ENCODE measurements at places on chromosomes 6 and 20. TPM values are rescaled to one million over a fixed set of nuclear protein-coding genes. Genes with fewer than 3 reads are reported as not detected.

Gene SFTA2
- not detected for total RNA-seq

Gene LY6G6C
- total RNA-seq = not detected

Gene SLC16A10
- 3.3 TPM for total RNA-seq

Gene TNXB
- 2.5 TPM for total RNA-seq

Gene BACH2
- 41.8 TPM for total RNA-seq

Gene TSPO2
- total RNA-seq = not detected

Gene SMLR1
- not detected for total RNA-seq

Gene ZC3H12D
- 84.5 TPM for total RNA-seq

- no peak overlapping the region for H3K4me3 ChIP-seq
- no peak overlapping the region for H3K27ac ChIP-seq
- H3K27me3 ChIP-seq = no peaks in the 10 kb centered on the region
- H3K36me3 ChIP-seq = no peaks in the 10 kb centered on the region
These were observed 51.8 kb downstream of the CYB5R4 start for GRCh38 chr6:83911278-83911677.

DNA sequence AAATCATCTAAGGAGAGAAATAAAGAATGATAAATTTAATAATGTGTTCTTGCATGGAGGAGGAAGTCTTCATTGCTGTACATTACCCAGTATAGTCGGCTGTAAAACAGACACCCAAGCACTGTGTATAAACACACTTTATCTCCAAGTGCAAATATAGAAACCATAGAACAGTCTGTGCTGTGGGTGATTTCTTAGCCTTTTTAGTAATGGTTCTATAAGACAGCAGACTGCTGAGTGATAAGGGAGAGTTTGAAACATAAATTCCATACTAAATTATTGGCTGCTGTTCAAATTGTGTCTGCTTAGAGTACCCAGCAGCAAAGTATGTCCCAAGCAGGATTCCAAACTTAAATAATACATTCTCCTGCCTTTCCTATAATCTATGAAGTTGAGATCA, 4.6 kb downstream of the FILIP1 start:
- no peaks in the 10 kb centered on the region for H3K27me3 ChIP-seq
- no peak overlapping the region for H3K27ac ChIP-seq
- no peaks in the 10 kb centered on the region for H3K4me1 ChIP-seq
- DNase-seq = no peak
- H3K4me3 ChIP-seq = no peak overlapping the region
- no peaks in the 10 kb centered on the region for H3K36me3 ChIP-seq

GRCh38 chr20:19024296-19025035, 188.0 kb upstream of the SLC24A3 start:
- no peak overlapping the region for H3K27ac ChIP-seq
- no peak overlapping the region for H3K4me3 ChIP-seq
- H3K36me3 ChIP-seq = no peaks in the 10 kb centered on the region
- H3K4me1 ChIP-seq = no peaks in the 10 kb centered on the region
- DNase-seq = no peak

DNA sequence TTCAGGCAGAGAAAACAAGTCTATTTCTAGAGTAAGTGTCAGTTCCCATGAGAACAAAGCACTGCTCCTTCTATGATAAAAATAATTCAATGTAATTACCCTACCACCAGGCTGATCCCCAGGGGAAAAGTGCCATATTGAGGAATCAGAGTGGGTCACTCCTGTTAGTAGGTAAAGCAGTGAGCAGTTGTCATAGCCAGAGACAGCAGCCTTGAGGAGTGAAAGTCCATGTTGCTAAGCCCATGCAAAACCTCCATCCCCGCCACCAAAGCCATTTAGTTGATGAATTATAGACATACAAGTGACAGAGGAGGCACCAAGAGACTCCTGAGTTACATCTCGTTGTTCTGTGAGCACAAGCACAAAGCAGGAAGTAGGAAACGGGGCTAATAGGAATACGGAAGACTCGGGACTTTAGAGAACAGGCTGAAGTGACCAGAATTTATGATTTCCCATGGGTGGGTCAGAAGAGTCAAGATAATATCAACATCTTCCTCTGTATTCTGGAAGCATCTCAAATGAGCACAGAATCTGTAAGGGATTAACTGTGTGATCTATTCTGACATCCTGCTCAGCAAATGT, 197.9 kb downstream of the MAFB start:
- no peaks in the 10 kb centered on the region for H3K27me3 ChIP-seq
- no peaks in the 10 kb centered on the region for H3K4me1 ChIP-seq
- no peak overlapping the region for H3K4me3 ChIP-seq
- H3K27ac ChIP-seq = no peak overlapping the region

DNA sequence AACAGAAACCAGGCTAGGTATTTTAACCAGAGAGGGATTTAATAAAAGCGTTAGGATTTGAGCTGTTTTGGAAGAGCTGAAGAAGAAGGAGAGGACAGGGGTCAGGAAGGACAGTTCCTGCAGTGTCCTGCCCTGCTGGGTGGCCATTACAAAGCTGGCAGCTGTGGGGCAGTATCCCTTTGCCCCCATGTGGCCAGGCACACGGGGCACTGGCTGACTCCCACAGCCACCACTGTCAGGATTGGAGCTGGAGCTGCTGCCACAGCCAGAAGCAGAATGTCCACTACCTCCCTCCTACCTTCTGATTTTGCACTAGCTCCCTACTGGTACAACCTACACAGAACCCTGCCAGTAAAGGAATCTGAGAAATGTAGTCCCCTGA, 46.5 kb downstream of the SLC22A3 start:
- no peak overlapping the region for H3K4me3 ChIP-seq
- no peaks in the 10 kb centered on the region for H3K27me3 ChIP-seq
- H3K4me1 ChIP-seq = no peaks in the 10 kb centered on the region
- DNase-seq = no peak
- no peak overlapping the region for H3K27ac ChIP-seq

DNA sequence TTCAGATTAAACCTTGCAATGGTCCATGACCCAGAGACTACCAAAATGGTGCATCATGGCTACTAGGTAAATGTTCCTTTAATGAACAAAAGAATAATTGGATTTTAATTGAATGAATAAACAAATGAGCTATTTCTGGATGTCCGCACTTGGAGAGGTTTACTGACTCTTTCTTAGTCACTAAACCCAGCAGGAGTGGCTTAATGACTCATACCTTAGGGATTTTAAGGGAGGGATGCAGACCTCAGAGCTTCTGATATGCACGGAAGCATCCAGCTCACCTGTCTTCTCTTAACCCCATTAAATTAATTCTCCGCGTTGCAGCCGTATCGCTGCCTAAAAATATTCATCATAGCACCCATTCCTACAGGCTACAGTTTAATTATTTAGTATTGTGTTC, 970.0 kb upstream of the SLC35B3 start:
- H3K36me3 ChIP-seq = no peaks in the 10 kb centered on the region
- H3K27me3 ChIP-seq = no peaks in the 10 kb centered on the region
- H3K27ac ChIP-seq = no peak overlapping the region
- H3K4me3 ChIP-seq = no peak overlapping the region

- no peak overlapping the region for H3K27ac ChIP-seq
- H3K4me3 ChIP-seq = no peak overlapping the region
- DNase-seq = no peak
- H3K27me3 ChIP-seq = no peaks in the 10 kb centered on the region
- no peaks in the 10 kb centered on the region for H3K36me3 ChIP-seq
These were observed 7.6 kb downstream of the CEBPB start for GRCh38 chr20:50198180-50198666.

DNA sequence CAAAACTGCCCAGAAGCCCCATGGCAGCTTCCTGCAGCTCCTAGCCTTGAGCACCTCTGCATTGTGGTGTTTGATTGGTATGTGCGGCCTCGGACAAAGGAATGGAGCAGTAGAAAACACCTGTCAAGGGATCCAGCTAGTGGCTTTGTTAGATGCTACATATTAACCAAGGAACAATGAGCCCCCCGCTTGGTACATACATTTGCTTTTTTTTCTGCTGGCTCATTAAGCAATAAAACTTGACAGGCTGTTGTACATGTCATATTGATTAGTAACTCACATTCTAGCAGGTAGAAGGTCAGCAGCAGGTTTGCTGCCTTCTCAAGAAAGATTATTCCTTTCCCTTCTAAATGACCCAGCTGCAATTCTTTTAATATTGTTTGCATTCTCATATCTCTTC, 937 bp downstream of the SPACA1 start:
- no peaks in the 10 kb centered on the region for H3K4me1 ChIP-seq
- H3K4me3 ChIP-seq = no peak overlapping the region
- no peaks in the 10 kb centered on the region for H3K27me3 ChIP-seq
- H3K36me3 ChIP-seq = no peaks in the 10 kb centered on the region
- no peak for DNase-seq

DNA sequence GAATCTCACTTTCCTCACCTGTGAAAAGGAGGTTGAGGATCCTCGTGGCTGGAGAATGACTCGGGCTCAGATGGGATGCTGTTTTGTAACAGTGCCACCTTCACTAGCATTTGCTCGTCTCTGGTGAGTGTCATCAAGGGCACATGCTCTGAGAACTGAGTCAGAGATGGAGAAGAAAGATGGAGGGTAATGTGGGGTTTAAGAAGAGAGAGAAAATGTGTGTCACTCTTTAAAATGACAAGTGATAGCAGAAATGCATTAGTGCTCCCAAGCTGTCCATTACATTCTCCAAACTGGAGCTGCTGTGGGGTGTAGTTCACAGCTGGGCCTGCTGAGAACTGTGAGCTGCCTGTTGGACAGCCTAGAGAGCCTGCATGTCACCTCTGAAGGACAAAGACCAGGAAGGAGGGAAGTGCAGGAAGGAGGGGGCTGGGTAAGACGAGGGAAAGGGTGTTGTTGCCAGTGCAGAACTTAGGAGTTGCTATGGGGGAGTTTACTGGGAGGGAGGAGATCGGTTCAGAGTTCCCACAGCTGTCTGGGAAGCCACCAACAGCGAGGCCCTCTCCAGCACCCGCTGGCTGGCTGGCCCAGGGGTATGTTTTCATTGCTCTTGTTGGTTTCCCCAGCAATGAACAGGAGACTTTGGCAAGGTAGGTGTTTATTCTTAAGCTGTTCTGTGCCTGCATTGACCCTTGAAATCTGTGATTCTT, 19.8 kb downstream of the GMPR start:
- DNase-seq = no peak
- H3K27ac ChIP-seq = no peak overlapping the region
- no peaks in the 10 kb centered on the region for H3K4me1 ChIP-seq
- no peak overlapping the region for H3K4me3 ChIP-seq
- no peaks in the 10 kb centered on the region for H3K36me3 ChIP-seq

- no peak overlapping the region for H3K27ac ChIP-seq
- no peaks in the 10 kb centered on the region for H3K27me3 ChIP-seq
- H3K4me1 ChIP-seq = no peaks in the 10 kb centered on the region
- no peak overlapping the region for H3K4me3 ChIP-seq
- H3K36me3 ChIP-seq = no peaks in the 10 kb centered on the region
These were observed 82.1 kb downstream of the RFPL4B start for GRCh38 chr6:112429226-112429625.

- H3K4me1 ChIP-seq = peaks cover 27% of the 10 kb centered on the region
- H3K27ac ChIP-seq = no peak overlapping the region
- H3K4me3 ChIP-seq = no peak overlapping the region
- no peak for DNase-seq
- H3K27me3 ChIP-seq = no peaks in the 10 kb centered on the region
These were observed 2.7 kb downstream of the CSTF1 start for GRCh38 chr20:56395166-56395565.

GRCh38 chr6:52497652-52498408, 77.7 kb downstream of the EFHC1 start:
- DNase-seq = no peak
- no peaks in the 10 kb centered on the region for H3K27me3 ChIP-seq
- no peak overlapping the region for H3K4me3 ChIP-seq
- no peaks in the 10 kb centered on the region for H3K36me3 ChIP-seq

- H3K4me3 ChIP-seq = no peak overlapping the region
- DNase-seq = peak; percentile 5
- no peaks in the 10 kb centered on the region for H3K27me3 ChIP-seq
- no peak overlapping the region for H3K27ac ChIP-seq
These were observed 105.6 kb downstream of the ZDHHC14 start for GRCh38 chr6:157486572-157486971.
